Hematopoietic multipotent progenitor cell treated with erythropoietin and hydrocortisone succinate and interleukin-3 and kit ligand, for 8 days (in vitro differentiated cells): ENCODE measurements at places on chromosomes 11 and 22.

GRCh38 chr11:119696378-119697222, 32.4 kb downstream of the NECTIN1 start:
- peak; percentile 47 for DNase-seq

GRCh38 chr11:67468056-67468455, 995 bp downstream of the TMEM134 start:
- DNase-seq, result no peak

DNA sequence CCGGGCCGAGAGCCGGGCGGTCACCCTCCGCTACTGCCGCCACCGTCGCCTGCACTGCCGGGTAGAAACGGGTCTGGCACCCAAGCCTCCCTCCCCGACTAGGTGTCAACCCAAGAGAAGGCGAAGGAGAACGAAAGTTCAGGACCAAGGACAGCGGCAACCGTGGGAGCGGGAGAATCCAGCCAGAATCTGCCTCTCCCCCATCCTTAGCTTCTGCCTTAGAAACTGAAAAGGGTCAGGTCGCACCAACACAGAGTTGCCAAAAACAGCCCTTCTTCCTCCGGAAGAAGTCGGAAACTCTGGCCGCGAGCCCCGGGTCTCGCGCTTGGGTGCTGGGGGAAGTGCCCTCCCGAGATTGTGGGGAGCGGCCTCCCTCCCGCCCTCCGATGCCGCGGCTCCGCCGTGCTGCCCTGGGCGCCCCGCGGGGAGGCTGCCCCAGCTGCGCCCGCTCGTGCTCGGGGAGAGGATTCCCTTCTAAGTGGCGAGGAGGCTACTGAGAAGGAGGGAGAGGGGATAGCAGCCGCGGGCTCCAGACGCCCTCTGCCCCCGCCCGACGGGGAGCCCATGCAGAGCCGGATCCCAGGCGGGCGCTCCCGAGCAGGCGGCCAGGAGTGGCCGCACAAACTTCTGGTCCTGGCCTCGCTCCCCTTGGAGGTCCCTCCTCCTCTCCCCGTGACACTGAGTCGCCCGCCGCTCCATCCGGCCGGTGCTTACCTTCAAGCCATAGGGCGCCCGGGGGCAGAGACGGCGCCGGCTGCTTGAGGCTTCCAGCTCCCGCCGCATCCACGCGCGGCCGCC, 637 bp downstream of the DRD2 start:
- DNase-seq, result peak; percentile 67

GRCh38 chr11:9153651-9154050, 62.3 kb upstream of the SCUBE2 start:
- DNase-seq, result no peak

GRCh38 chr11:113240790-113241635, 73.4 kb upstream of the TTC12 start:
- no peak for DNase-seq

DNA sequence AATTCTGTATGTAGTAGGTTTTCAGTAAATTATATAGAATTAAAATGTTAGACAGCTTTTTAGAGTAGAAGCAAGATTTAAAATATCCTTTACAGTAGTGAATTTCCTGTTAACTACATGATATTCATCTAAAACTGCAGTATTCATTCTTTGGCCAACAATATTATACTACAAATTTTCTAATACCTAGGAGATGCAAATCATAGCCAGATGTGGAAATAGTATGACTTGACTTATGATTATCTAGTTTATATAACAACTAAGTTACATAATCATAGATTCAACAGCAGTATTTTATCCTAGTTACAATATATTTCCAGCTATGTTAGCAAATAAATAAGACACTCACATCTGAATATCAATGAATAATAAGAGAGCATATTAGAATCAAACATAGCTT, 163.2 kb downstream of the MSANTD4 start:
- no peak for DNase-seq

DNA sequence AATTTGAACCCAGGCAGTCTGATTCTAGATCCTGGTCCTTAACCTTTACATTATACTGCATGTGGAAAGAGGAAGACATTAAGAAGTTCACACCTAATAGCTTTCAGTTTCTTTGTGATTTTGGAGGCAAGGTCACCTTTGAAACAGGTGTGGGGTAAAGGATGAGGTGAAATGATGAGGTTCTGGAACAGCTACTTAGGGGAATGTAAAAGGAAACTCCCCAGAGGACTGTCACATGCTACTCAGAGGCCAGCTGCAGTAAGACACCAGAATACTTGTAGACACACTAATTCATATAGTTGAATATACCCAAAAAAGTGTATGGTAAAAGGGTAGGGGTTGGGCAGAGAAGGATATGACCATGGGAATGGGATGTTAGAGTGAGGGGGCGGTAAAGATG, 5.4 kb downstream of the APIP start:
- DNase-seq, result no peak
